ENCODE measurements at places on chromosomes 3 and 15.

DNA sequence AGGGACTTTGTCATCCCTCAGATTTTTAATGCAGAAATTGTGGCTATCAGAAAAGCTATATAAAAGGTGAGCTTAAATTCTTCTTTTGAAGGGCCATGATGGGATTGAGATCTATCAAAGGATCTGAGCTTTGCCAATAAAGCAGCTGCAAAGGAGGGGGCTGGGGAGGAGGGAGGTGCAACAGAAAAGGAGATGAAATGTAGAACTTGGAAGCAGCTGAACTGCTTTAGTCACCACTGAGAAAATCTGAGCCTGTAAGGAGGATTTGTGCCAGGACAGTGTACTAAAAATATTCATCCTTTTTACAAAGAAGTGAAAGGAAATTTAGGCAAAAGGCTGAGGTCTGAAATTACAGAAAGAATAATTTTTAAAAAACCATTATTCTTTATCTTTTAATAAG, 10.4 kb downstream of the TSPAN3 start:
- no peaks in the 10 kb centered on the region for H3K4me1 ChIP-seq
- no peak overlapping the region for H3K4me3 ChIP-seq
- H3K27ac ChIP-seq, result no peak overlapping the region
- no peaks in the 10 kb centered on the region for H3K36me3 ChIP-seq

- DNase-seq, result no peak
- H3K27ac ChIP-seq, result no peak overlapping the region
- no peak overlapping the region for H3K4me3 ChIP-seq
- H3K36me3 ChIP-seq, result no peaks in the 10 kb centered on the region
Observed at GRCh38 chr3:108509871-108510270, 525 bp downstream of the MYH15 start.

GRCh38 chr15:38349251-38349650, 96.6 kb downstream of the SPRED1 start:
- no peaks in the 10 kb centered on the region for H3K27me3 ChIP-seq
- H3K4me3 ChIP-seq, result no peak overlapping the region
- no peaks in the 10 kb centered on the region for H3K4me1 ChIP-seq

GRCh38 chr3:177838766-177839350, 641.6 kb upstream of the TBL1XR1 start:
- H3K36me3 ChIP-seq, result no peaks in the 10 kb centered on the region
- H3K4me1 ChIP-seq, result no peaks in the 10 kb centered on the region
- no peak overlapping the region for H3K4me3 ChIP-seq
- no peak overlapping the region for H3K27ac ChIP-seq

- no peak overlapping the region for H3K4me3 ChIP-seq
- H3K27me3 ChIP-seq, result peaks cover 19% of the 10 kb centered on the region
- no peak for DNase-seq
- H3K36me3 ChIP-seq, result no peaks in the 10 kb centered on the region
- no peak overlapping the region for H3K27ac ChIP-seq
Observed at GRCh38 chr15:45121706-45122417, 7.7 kb downstream of the DUOXA2 start.

GRCh38 chr3:70951316-70951715, 632.2 kb downstream of the FOXP1 start:
- H3K4me3 ChIP-seq, result no peak overlapping the region
- H3K27me3 ChIP-seq, result no peaks in the 10 kb centered on the region
- no peak for DNase-seq
- no peaks in the 10 kb centered on the region for H3K36me3 ChIP-seq
- no peaks in the 10 kb centered on the region for H3K4me1 ChIP-seq
- H3K27ac ChIP-seq, result no peak overlapping the region

DNA sequence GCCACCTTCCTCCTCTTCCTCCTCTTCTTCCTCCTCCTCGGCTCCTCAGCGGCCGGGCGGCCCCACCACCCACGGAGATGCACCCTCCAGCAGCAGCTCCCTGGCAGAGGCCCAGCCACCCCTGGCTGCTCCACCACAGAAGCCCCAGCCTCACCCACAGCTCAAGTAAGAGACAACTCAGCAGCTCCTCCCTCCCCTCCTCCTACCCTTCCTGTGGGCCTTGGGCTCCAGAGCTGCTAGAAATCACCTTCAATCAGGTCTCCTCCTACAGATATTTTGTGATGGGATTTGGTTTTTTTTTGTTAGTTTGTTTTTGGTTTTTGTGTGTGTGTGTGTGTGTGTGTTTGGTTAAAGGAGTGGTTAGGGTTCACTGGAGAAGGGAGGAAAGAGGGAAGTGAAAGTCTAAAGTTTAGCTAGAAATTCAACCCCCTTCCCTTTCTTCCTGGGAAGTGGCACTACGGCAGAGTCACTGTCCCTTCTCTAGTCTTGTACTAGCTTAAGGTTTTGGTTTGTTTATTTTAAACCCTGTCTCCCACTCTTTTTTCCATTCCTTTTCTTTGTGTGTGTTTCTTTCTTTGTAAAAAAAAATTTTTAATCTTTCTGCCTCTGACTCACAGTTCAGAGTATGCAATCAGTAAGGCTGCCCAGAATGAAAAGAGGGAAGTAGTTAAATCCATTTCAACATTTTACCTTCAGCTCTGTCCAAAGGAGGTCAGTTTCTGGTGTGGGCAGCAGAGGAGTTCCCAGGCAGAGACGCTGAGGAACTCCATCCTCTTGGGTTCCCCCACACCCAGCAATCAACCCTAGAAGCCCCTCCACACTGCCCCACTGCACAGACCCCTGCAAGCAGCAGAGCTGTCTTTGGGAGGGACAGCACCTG, 29.0 kb upstream of the TIMP4 start:
- no peak for DNase-seq
- H3K4me3 ChIP-seq, result no peak overlapping the region
- no peaks in the 10 kb centered on the region for H3K36me3 ChIP-seq
- H3K27me3 ChIP-seq, result no peaks in the 10 kb centered on the region

DNA sequence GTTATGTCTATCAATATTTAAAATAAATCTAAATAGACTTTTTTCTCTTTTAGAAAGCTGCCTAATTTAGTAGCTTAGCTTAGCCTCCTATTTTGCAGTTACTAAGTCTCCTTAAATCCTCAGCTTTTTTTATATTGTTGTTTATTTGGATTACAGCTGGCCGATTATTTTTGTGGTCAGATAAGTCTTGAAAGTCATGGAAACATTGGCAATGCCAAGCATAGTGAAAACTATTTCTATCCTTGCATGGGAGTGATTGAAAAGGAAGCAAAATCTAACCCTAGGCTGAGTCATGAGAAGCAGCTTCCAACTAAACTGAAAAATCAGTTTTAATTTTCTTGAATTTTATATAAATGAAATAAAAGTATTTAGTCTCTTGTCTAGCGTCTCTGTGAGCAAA, 1063.0 kb upstream of the GBE1 start:
- DNase-seq, result no peak
- no peaks in the 10 kb centered on the region for H3K27me3 ChIP-seq
- no peaks in the 10 kb centered on the region for H3K36me3 ChIP-seq
- no peaks in the 10 kb centered on the region for H3K4me1 ChIP-seq
- no peak overlapping the region for H3K4me3 ChIP-seq
- no peak overlapping the region for H3K27ac ChIP-seq

DNA sequence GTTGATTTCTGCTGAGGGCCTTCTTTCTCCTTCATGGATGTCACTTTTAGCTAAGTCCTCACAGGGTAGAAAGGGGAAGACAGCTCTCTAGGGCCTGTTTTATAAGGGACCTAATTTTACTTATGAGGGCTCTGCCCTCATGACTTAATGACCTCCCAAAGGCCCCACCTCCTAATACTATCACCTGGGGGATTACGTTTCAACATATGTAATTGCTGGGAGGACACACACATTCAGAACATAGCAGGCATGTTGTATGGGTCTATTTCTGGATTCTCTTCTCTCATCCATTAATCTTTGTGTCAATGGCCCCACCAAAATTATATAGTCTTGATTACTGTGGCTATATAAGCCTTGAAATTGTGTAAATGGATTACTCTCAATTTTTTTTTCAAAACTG, 255.0 kb downstream of the CLSTN2 start:
- DNase-seq, result no peak
- H3K27me3 ChIP-seq, result no peaks in the 10 kb centered on the region
- no peaks in the 10 kb centered on the region for H3K36me3 ChIP-seq
- no peaks in the 10 kb centered on the region for H3K4me1 ChIP-seq

DNA sequence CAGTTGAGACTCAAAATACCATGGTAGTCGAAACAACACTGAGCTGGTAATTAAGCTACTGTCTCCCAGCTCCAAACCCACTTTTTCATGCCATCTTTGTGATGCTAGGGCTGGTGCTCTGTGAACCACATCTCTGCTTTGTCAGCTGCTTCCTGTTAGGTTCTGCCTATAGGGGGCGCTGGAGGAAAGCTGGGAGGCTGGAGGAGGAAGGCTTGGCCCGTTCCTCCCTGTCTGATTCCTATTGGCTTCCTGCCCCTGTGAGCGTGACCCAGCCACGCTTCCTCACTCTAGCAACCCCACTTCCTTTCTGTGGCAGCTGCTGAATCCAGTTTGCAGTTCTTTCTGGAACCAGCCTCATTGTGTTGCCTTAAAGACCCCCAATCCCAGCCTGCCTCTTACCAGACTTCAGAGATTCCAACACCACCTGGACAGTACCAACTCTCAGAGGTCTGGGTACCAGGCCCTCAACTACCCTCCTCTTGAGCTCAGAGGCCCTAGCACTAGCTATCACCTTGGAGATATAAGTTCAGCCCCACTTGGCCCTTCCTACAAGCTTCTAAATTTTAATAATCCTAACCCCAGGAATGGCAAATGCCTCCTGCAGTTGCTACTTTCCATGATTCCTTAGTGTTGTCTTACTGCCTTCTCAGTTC, 120.9 kb downstream of the ERC2 start:
- no peaks in the 10 kb centered on the region for H3K4me1 ChIP-seq
- no peaks in the 10 kb centered on the region for H3K36me3 ChIP-seq
- no peak for DNase-seq
- H3K27me3 ChIP-seq, result no peaks in the 10 kb centered on the region
- H3K27ac ChIP-seq, result no peak overlapping the region
- H3K4me3 ChIP-seq, result no peak overlapping the region

DNA sequence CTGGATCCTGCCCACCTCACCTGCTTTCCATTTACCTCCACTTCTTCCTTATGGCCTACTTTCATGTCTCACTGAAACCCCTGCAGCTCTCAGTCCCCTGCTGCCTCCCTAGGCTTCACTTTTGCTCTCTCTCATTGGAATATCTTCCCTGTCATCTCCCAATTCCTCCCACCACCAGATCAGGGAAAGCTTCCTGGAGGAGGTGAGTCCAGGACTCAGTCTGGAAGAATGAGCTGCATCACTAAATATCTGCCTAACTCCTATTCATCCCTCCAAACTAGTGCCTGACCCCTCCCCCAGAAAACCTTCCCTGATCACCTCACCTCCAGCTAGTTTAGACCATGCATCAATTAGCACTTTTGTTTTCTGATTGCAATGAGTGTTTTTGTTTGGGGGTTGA, 37.1 kb downstream of the MRPL46 start:
- no peaks in the 10 kb centered on the region for H3K4me1 ChIP-seq
- H3K27me3 ChIP-seq, result no peaks in the 10 kb centered on the region
- no peaks in the 10 kb centered on the region for H3K36me3 ChIP-seq
- no peak overlapping the region for H3K27ac ChIP-seq
- no peak overlapping the region for H3K4me3 ChIP-seq

GRCh38 chr3:23592961-23593931, 212.5 kb upstream of the UBE2E1 start:
- no peak overlapping the region for H3K27ac ChIP-seq
- H3K36me3 ChIP-seq, result no peaks in the 10 kb centered on the region
- DNase-seq, result no peak
- H3K4me3 ChIP-seq, result no peak overlapping the region
- H3K4me1 ChIP-seq, result no peaks in the 10 kb centered on the region
- no peaks in the 10 kb centered on the region for H3K27me3 ChIP-seq

GRCh38 chr15:28103831-28104230, 4.7 kb upstream of the OCA2 start:
- no peak overlapping the region for H3K4me3 ChIP-seq
- peaks cover 8% of the 10 kb centered on the region for H3K4me1 ChIP-seq
- DNase-seq, result no peak
- H3K36me3 ChIP-seq, result no peaks in the 10 kb centered on the region
- no peak overlapping the region for H3K27ac ChIP-seq

DNA sequence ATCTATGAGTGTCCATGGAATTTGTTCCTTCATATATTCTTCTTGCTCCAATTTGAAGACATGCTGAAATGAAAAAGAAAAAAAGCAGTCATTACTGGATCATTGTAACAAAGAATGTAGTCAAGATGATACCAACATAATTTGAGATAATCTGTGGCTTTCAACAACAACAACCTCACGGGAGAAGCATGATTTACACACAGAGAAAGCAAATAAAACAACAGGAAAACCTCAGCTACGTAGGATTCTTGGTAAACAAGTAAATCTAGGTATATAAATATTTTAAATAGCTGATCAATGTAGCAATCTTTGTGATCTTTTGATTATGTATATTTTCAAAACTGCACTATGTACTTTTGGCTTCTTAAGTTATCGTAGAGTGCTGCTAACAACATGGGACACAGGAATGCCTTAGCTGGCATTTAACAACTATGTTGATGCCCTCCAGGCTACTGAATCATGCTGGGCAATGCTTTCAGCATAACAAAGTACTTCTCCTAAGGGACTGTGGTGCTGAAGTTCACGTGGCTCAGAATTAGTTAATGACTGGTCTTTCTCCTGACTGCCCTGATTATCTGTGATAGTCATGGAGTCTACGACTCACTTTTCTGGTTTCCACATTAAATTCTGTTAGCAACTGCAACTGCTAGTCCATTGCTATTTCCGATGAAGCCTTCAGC, 96.5 kb upstream of the MYO5C start:
- H3K27ac ChIP-seq, result no peak overlapping the region
- H3K4me3 ChIP-seq, result no peak overlapping the region
- peaks cover 16% of the 10 kb centered on the region for H3K36me3 ChIP-seq
- H3K4me1 ChIP-seq, result no peaks in the 10 kb centered on the region
- no peaks in the 10 kb centered on the region for H3K27me3 ChIP-seq

Data from effector memory CD4-positive, alpha-beta T cell (primary cell).